Sigmoid colon (tissue), 7 donors: ENCODE measurements at places on chromosomes 1 and 21.

GRCh38 chr21:26169061-26169610 lies 1.4 kb downstream of the APP start:
- DNase-seq: peak; percentile 70

DNA sequence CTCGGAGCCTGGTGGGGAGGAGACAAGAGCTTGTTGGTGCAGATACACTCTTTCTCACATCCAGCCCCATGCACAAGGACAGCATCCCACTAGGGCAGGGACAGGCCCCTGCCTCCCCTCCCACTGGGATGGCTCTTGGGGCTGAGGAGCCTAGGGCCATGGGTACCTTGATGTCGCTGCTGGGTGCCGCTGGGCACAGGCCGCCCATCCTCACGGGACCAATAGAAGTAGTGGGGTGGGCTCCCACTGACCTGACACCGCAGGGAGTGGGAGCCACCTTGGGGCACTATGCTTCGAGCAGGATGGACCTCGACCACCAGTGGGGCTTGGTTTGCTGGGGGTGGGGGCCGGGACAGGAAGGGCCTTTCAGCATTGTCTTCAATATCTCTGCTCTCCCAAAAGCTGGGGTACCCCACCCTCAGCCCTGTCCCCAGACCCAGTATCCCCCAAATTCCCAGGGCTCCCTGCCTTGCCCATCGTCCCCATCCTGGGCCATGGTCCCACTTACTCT lies 47.7 kb downstream of the LDLRAD2 start:
- DNase-seq: no peak

DNA sequence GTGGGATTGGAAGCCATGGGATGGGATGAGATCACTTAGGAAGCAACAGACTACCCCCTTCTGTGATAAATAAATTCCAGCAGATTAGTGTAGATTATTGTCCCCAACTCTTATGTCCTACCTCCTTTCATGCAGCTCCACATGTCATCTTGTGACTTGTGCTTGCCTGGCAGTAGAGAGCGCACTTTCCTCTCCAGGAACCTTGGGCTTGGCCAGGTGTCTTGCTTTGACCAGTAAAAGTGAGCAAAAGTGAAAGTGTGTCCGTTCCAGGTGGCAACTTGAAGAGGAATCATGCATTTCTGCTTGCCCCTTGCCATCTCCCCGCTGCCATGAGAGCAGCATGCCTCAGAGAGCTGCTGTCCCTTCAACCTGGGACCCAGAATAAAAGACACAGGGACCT lies 122.9 kb upstream of the ERG start:
- DNase-seq: no peak

- no peak for DNase-seq
Measured at GRCh38 chr1:222301652-222302051, 246.3 kb downstream of the HHIPL2 start.

GRCh38 chr1:50493710-50494109 lies 70.5 kb upstream of the DMRTA2 start:
- no peak for DNase-seq

DNA sequence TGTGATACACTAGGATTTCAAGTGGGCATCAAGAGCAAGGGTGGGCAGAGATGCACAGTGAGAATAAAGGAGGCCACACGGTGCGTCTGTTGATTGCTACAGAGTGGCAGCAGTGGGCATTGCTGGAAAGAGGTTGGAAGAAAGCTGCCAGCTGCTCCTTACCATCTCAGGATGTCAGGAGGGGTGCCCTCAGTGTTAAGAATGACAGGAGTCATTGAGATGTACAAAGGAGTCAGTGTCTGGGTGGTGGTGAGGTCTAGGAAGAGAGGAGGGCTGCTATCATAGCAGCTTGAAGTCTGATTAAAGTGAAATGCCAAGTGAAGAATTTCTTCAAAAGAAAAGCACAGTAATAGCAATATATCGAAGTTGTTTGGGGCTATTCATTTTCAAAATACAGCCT lies 992.7 kb downstream of the TTLL7 start:
- DNase-seq: no peak
